ENCODE measurements at places on chromosomes 12 and 14. TPM values are rescaled to one million over a fixed set of nuclear protein-coding genes. Genes with fewer than 3 reads are reported as not detected.

SPIC gene
- 0.16 TPM for total RNA-seq

- no peak for DNase-seq
Observed at GRCh38 chr12:115708801-115709200, 568.7 kb downstream of the MED13L start.

KRT85 gene
- not detected for total RNA-seq

C14orf39 gene
- total RNA-seq = not detected

DNA sequence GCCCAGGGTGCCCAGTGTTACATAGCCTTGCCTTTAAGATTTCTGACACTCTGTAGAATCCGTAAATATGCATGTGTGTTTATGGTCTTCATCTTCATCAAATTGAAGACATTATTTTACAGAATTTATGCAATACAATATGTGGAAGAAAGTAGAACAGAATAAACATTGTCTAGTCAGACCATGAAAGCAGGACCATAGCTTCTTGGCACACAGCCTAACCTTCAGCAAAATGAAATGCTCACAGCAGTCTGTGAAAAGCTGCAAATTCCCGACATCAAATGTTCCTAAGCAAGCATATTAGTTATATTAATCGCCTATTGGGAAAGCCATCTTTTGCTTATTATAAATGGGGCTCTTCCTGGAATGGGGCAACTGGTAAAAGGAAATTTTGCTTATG, 111.3 kb upstream of the GARIN2 start:
- no peak for DNase-seq

RIPK3 gene
- 0.47 TPM for total RNA-seq

GRCh38 chr14:72932893-72933292, 6.6 kb downstream of the DCAF4 start:
- DNase-seq = no peak

All from occipital lobe (tissue), 3 donors.